Myocyte (in vitro differentiated cells): ENCODE measurements at places on chromosomes 1 and 21. TPM values are rescaled to one million over a fixed set of nuclear protein-coding genes. Genes with fewer than 3 reads are reported as not detected.

Gene B3GALT5
- 0.73 and 1.0 TPM in 2 replicates for total RNA-seq

Gene ZNF695
- 0.99 and 1.9 TPM in 2 replicates for total RNA-seq

Gene F5
- not detected in 2 replicates for total RNA-seq

Gene VHLL
- not detected in 2 replicates for total RNA-seq

Gene GPR61
- 0.13 and 0.21 TPM in 2 replicates for total RNA-seq

Gene TMEM51
- 4.5 and 9.5 TPM in 2 replicates for total RNA-seq

Gene PKLR
- total RNA-seq = not detected in 2 replicates

Gene STRIP1
- 50.9 and 53.1 TPM in 2 replicates for total RNA-seq

Gene RGS16
- 5.1 and 12.1 TPM in 2 replicates for total RNA-seq

Gene SPRR2G
- not detected in 2 replicates for total RNA-seq

Gene IPO13
- 53.6 and 55.5 TPM in 2 replicates for total RNA-seq

Gene FAM151A
- not detected in 2 replicates for total RNA-seq

Gene GUCA2A
- not detected in 2 replicates for total RNA-seq

Gene HSD3B2
- not detected in 2 replicates for total RNA-seq

Gene OR2T2
- total RNA-seq = not detected in 2 replicates

Gene KRTAP22-1
- not detected in 2 replicates for total RNA-seq

Gene RGS4
- total RNA-seq = 14.5 and 21.0 TPM in 2 replicates

Gene HMCN1
- 0.05 and 2.2 TPM in 2 replicates for total RNA-seq

Gene AADACL3
- total RNA-seq = not detected in 2 replicates

Gene AK5
- 77.7 and 92.6 TPM in 2 replicates for total RNA-seq

Gene KCNA3
- total RNA-seq = not detected in 2 replicates

Gene KRTAP13-2
- not detected in 2 replicates for total RNA-seq

Gene DISP3
- total RNA-seq = 0.08 TPM in 1 of 2 replicates, not detected in the other

Gene BMP8B
- total RNA-seq = 4.1 and 5.0 TPM in 2 replicates
